ENCODE measurements at places on chromosomes 7 and 10.

GRCh38 chr7:101411508-101411874, 48.8 kb downstream of the COL26A1 start:
- no peak for DNase-seq

DNA sequence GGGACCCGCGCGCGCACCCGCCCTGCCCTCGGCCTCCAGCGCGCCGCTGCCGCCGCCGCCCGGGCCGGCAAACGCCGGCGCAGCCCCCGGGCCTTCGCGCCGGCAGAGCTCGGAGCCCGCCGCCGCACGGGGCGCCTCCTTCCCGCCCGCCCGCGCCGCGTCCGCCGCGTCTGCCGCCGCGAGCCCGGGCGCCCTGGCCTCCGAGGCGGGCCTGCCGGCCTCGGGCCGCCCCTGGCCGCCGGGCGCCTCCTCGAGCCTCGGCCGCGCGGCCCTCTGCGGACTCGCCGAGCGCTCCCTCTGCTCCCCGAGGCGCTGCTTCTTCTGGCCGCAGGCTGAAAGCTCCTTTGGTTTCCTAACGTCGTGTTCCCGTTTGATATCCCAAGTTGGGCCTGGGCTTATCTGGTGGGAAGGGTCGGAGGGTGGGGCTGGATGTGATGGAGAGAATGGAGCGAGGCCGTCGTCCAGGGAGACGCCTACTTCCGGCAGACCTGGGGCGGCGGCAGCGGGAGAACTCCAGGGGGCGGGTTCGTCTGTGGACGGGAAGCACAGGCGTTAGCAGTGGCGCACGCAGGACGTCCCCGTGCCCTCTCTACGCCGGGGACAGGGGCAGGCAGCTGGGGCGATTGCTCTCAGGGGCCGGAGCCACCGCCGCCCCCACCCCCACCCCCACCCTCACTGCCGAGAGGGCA, 221.0 kb downstream of the PHTF2 start:
- peak; percentile 94 for DNase-seq

GRCh38 chr7:18497800-18498199, 2.3 kb downstream of the HDAC9 start:
- no peak for DNase-seq

- DNase-seq, result no peak
Measured at GRCh38 chr7:142913051-142913450, 20.5 kb downstream of the TRPV5 start.

DNA sequence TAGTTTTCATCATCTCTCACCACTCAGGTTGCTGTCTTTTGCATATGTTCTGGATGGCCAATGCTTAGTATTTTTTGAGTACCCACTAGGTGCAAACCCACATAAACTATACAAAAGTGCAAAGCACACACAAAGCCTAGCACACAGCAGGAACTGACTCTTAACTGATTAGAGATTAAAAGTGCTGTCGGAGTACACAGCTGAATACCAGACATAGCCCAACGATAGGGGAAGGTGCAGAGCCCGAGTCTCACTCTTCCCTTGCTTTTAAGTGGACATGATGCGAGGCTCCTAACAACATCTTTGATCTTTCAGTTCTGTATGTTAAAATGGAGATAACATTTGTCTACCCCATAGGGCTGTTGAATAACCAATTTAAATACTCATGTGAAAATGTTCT, 90.8 kb downstream of the DPY19L1 start:
- no peak for DNase-seq

DNA sequence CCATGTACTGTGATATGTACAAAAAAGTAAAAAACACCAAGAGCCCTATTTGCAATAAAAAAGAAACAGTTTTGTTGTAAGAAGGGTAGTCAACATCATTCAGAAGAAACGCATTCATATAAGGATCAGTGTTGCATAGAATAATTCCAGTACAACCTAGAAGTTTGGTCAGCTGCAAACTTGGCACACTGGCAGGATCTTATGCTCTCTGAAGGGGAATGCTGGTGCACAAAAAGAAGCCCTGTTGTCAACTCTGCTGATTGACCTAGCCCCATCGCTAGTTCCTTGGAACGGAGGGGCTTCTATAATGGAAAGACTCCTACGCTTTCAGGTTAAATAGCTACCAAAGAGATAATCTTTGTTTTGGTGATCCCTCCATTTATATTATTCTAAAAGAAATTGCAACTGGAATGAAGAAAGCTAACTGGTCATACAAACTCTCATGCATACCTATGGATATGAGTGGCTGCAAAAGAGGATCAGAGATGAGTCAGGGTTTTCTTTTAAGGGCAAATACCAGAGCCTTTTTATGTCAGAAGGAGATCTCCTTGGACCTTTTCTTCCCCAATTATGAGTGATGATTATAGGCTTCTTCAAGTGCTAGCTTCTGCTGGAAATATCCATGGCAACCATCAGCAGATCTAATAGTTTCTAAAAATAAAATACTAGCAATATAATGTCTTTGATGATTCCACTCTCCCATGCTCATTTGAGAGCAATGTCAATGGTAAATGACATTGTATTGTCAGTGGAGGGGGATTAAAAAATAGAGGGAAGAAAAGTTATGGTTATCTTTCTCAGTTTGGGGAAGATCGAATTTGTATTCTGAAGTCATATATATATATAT, 312.4 kb upstream of the CACNA2D1 start:
- DNase-seq, result no peak

GRCh38 chr10:84342584-84342983, 14.2 kb downstream of the CCSER2 start:
- no peak for DNase-seq

GRCh38 chr7:99371376-99371920, 3.1 kb upstream of the ARPC1B start:
- DNase-seq, result no peak

GRCh38 chr7:74399006-74399405, 54.7 kb upstream of the GTF2IRD1 start:
- DNase-seq, result no peak

GRCh38 chr10:22754296-22754695, 39.9 kb upstream of the PIP4K2A start:
- DNase-seq, result no peak

DNA sequence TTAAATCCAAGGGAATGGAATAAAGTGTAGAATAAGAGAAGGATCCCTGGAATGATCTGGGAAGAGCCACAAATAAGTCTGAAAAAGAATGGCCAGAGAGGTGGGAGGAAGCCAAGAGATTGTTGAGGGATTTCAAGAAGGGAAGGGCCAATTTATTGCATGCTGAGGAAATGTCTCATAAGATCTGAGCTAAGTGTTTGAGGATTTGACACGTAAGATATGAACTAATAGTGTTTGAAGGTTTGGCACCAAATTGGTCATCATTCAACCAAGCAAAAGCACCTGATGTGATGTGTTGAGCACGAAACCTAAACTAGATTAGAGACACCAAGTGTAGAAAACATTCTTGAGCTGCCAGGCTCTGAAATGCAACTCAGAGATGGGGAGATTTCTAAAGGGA, 97.9 kb downstream of the TSPAN12 start:
- no peak for DNase-seq

DNA sequence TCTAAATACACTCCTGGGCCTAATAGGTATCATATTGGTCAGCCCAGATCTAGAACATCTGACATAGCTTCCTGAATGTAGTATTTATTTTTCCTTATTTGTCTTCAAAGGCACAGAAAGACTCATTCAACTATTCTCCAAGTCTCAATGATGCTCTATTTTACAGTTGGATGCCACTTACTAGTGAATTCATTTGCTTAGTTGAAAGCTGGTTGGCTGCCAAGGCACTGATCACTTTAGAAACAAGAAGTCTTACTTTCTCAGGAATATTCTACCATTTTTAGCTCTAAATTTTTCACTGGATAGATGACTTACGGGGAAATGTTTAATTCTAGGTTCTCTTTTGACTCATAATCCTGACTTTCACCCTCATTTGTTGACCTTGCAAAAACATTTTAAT, 863.4 kb downstream of the SORCS1 start:
- no peak for DNase-seq

- DNase-seq, result no peak
Measured at GRCh38 chr10:127989481-127990012, 82.6 kb downstream of the PTPRE start.

DNA sequence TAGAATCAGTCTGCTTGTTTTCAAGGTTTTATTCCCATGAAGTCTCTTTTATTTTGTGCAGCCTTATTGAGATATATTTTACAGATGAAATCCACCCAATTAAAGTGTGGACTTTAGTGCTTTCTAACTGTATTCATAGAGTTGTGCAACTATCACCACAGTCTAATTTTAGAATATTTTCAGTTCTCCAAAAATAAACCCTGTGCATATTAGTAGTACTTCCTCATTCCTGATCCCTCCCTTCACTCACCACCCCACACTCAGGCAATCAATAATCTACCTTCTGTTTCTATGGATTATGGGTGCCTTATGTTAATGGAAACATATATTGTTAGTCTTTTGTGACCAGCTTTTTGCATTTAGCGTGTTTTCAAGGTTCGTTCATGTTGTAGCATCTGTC, 185.7 kb upstream of the TMEM72 start:
- no peak for DNase-seq

DNA sequence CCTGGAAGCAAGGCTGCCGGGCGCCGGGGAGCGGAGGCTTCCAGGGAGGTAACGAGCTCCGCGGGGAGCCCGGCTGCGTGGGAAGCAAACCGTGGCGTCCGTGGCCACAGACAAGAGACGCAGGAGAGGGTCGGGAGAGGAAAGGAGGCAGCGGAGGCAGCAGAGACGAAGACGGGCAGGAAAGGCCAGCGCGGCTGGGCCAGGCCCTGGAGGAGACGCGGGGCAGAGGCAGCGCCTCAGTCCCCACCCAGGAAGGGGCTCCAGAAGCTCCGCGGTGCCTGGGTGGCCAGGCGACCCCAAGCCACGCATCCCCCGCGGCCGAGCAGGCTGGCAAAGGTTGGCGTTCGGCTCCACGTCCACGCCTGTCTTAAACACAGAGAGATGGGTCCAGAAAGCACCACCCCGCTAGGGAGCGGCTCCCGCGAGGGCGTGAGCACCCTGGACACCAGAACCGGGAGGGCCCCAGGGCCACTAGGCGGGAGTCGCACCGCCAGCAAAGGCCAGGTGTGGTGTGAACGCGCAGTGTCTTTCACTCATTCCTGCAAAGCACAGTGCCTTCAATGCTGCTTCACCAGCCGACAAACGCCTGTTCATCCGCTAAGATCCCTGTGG, 97.3 kb downstream of the PTPRN2 start:
- no peak for DNase-seq

DNA sequence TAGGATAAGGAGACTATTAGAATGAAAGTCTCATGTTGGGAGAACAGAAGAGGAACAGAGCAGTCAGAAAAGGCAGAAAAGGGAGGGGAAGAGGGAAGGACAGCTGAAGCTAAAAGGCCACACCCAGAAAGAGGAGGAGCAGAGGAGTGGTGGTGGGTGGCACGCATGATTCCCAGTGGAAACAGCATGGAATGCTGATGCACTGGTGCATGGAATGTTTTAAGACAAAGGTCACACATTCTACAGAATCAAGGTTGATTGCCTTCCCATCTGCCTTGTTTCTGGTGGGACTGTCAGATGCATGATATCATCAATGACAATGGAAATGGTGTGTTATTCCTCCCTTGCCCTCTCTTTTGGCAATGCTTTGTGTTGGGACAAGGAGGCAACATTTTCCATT, 285.4 kb upstream of the MKI67 start:
- no peak for DNase-seq

GRCh38 chr10:91582153-91582554, 50.7 kb downstream of the PPP1R3C start:
- no peak for DNase-seq

DNA sequence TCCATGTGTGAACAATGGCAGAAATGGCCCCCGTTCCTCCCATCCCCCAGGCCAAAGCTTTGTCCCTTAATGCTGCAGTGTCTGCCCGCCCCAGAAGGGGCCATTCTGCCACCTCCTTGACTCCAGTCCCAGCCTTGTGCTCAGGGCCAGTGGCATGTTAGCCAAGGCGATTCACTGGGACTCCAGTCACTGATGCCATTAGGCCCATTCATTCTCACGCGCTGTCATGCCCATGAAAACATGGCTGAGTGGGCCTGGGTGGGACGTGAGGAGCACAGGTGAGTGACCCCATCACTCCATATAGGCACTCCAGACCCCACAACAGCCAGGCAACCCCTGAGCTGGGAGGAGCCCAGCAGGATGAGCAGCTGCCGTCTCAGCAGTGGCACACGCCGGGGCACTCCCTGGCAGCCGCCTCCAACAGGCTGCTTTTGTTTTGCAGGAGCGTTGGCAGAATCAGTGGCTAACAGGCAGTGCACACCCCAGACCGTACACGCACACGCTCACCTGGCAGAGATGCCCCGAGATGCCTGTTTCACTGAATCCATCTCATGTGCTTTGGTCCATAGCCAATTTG, 79.5 kb downstream of the TCERG1L start:
- peak; percentile 33 for DNase-seq

DNA sequence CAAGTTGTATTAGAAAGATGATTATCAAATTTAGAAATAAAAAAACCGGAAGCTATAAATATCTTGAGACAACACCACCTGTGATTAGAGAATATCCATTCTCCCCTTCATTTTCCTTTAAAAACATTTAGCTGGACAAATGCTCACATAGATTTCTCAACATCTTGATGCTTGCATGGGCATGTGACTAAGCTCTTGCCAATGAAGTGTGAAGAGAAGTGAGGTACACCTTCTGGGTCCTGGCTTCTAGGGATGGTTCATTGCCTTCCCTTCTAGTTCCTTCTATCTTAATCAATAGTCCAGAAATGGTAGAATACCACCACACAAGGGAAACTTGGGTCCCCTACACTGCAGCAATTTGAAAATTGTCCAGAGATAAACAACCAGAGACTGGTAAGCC, 41.0 kb downstream of the WAPL start:
- DNase-seq, result no peak

GRCh38 chr7:15204421-15204820, 301.9 kb upstream of the DGKB start:
- DNase-seq, result no peak

- no peak for DNase-seq
Measured at GRCh38 chr10:42954766-42955492, 121.9 kb upstream of the RET start.
